ENCODE measurements at places on chromosomes 3 and 15. TPM values are rescaled to one million over a fixed set of nuclear protein-coding genes. Genes with fewer than 3 reads are reported as not detected.
A peak's percentile ranks its signal among the peaks of the same experiment; 100 is the strongest.

The LRRFIP2 gene
- total RNA-seq = 23.3 TPM

The CNTN3 gene
- not detected for total RNA-seq

The EXD1 gene
- total RNA-seq = not detected

The ENTPD3 gene
- total RNA-seq = not detected

The GOLGA8H gene
- not detected for total RNA-seq

The CLK3 gene
- 112 TPM for total RNA-seq

The TP53BP1 gene
- total RNA-seq = 38.7 TPM

The CCR9 gene
- total RNA-seq = not detected

The CCRL2 gene
- 1.7 TPM for total RNA-seq

The SPATA12 gene
- not detected for total RNA-seq

GRCh38 chr3:55476515-55476914, 10.6 kb downstream of the WNT5A start:
- DNase-seq = no peak

DNA sequence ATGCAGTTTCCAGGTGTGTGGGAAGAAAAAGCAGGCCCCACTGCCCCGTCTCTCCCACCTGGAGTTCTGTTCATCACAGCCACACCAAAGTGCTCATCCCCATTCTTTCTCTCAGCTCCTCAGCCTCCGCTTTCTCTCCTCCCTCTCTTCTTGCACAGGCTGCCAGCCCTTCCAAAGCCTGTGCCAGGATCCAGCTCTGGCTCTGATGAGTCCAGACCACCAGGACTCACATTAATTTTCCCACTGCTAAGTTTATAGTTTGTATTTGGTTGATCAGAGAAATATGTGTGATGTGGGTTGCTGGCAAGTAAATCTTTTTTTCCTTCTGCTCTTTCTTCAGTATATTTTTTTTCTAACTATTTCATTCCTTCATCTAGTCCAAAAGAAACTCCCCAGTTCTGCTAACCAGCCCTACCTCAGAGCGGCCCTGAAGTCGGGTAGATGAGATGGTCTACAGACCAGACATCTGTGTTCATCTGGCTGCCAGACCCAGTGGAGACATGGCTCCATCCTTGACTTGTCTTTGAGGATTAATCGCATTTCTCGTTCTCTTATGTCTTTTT, 49.8 kb downstream of the BOC start:
- DNase-seq = no peak

DNA sequence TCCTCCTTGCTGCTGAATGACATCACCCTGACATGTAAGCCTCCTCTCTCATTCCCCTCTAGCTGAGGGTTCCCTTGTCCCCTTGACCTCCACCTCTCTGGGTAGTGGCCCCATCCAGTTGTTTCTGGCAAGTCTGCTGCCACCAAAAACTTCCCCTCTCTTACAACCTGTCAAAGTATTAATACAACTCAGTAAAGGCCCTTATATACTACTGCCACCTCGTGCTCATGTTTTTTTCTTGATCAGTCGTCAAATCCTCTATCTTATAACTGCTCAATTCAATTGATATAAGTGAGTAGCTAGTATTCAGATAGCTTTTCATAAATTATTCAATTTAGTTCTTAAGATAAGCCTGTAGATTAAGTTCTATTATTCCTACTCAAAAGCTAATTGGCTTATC, 249.6 kb downstream of the MBNL1 start:
- no peak for DNase-seq

DNA sequence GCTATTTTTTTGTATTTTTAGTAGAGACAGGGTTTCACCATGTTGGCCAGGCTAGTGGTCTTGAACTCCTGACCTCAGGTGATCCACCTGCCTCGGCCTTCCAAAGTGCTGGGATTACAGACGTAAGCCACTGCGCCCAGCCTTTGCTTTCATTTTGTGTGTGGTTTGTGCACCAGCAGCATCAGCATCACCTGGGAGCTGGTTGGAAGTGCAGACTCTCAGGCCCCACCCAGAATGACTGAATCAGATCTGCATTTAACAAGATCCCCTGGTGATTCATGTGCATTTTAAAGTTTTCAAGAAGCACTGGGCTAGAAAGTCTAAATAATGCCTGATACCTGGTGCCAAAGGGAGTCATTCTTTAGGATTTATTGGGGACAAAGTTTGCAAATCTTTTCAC, 73.4 kb upstream of the BNIP2 start:
- no peak for DNase-seq

GRCh38 chr3:35338186-35338585, 301.1 kb upstream of the ARPP21 start:
- no peak for DNase-seq

DNA sequence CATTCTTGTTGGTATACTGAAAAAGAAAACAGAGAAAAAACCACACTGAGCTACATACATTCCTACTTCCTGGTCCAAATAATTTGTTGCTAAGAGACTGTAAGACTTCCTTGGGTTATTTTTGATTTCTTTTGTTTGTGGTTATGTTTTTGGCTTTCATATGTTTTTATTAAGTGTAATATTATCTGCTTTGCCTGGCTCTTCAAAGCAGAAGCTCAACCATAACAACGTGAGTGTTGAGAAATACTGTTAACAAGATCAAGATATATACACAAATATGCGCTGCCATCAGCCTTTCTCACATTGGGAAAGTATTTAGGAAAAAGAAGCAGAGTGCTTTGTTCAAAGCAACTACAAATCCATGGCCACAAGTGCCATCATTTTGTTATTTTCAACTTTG, 556.2 kb upstream of the CBLB start:
- no peak for DNase-seq

DNA sequence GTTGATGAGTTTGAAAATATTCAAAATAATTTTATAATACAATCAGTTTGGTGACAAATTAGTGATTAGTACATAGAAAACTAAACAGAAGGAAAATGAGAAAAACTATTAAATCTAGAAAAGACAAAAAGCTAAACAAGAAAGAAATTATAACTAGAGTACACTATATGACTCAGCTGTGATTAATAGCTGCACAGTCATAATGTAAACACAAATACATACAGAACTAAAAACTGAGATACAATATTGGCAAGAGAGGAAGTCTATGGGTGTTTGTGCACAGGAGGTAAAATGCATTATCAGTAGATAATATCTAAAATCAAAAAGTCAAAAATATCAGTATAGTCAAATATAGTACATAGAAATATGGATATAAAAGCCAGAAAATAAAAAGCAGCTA, 80.7 kb upstream of the PCSK6 start:
- DNase-seq = no peak

- DNase-seq = no peak
Measured at GRCh38 chr15:25508369-25509002, 69.7 kb upstream of the UBE3A start.

DNA sequence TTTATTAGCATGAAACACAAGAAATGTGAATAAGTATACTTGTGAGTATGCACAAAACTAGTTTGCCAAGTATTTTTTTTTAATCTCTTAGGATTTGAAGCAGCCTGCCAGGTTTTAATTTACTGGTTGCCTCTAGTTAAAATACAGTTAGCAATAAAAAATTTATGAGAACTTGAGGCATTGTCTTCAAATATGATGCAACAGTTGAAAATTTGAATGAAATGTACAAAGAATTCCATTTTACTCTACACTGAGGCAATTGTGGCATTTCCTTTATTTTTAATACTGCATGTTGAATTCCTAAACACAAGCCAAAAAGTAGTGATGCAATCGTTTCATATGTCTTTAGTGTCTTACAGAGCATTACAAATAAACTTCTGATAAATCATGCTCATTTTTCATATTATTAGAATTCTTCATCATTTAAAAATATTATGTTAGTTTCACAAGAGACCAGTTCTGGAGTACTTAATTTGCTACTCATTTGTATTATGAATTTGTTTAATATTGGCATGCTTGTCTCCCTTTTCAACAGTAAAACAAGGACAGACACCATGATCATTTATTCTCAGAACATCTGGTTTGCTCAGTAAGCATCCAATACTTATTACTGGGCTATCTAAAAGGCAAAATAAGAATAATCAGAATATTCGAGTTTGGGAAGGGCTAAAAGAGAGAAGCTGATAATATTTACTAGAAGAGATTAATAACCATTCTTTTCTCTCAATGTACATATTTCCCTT, 124.8 kb upstream of the PTX3 start:
- DNase-seq = no peak

GRCh38 chr3:45667569-45667934, 21.6 kb upstream of the SACM1L start:
- DNase-seq = no peak

- DNase-seq = no peak
Measured at GRCh38 chr15:70046679-70047369, 50.9 kb downstream of the TLE3 start.

- no peak for DNase-seq
Measured at GRCh38 chr15:93330912-93331544, 242.0 kb upstream of the RGMA start.

- no peak for DNase-seq
Measured at GRCh38 chr3:76199382-76199781, 414.0 kb upstream of the ZNF717 start.

- DNase-seq = no peak
Measured at GRCh38 chr3:45560281-45560971, 34.1 kb upstream of the LIMD1 start.

GRCh38 chr3:150613034-150613433, 9.9 kb downstream of the SELENOT start:
- DNase-seq = peak; percentile 53

- no peak for DNase-seq
Measured at GRCh38 chr3:100875239-100875638, 118.0 kb downstream of the ABI3BP start.

- DNase-seq = peak; percentile 63
Measured at GRCh38 chr15:59838900-59839299, 149.8 kb upstream of the BNIP2 start.

- no peak for DNase-seq
Measured at GRCh38 chr3:17176757-17177156, 292.0 kb downstream of the PLCL2 start.

DNA sequence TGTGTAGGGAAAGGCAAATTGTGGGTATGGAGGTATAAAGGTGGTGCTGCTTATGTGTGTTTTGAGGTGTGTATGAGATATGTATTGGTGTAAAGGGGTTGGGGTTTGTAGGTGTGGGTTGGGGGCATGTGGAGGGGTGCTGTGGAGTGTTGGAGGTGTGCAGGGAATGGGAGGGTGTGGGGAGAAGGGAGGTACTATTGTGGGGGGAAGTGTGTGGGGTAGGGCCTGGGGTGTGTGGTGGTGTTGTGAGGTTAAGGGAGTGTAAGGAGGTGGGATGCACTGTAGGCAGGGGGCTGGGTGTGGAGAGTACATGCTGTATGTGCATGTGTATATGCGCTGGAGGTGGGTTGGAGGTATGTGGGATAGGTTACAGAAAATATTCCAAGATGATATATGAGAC, 15.7 kb downstream of the CCDC12 start:
- no peak for DNase-seq

GRCh38 chr15:50786871-50787270, 21.4 kb upstream of the SPPL2A start:
- no peak for DNase-seq

DNA sequence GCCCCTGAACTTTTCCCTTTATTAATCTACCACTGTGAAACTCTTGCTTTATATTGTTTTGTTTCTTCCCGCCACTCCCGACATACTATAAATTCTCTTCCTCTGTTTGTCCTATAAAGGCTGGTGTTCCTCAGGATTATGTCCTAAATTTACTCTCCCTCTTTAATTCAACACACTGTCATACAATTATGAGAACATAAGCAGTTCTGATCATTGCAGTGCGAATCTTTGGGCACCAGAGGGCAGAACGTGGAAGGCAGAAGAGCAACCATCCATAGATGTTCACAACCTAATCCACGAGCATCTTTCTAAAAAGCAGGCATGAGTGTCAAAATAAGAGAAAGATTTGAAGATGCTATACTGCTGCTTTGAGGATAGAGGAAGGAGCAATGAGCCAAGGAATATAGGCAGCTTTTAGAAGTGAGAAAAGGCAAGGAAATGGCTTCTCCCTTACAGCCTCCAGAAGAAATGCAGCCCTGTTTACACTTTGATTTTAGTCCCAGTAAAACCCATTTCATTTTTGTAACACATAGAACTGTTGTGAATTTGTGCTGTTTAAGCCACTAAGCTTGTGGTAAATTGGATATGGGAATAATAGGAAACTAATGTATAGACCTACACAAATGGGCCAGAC, 179.4 kb downstream of the GBE1 start:
- DNase-seq = peak; percentile 74

DNA sequence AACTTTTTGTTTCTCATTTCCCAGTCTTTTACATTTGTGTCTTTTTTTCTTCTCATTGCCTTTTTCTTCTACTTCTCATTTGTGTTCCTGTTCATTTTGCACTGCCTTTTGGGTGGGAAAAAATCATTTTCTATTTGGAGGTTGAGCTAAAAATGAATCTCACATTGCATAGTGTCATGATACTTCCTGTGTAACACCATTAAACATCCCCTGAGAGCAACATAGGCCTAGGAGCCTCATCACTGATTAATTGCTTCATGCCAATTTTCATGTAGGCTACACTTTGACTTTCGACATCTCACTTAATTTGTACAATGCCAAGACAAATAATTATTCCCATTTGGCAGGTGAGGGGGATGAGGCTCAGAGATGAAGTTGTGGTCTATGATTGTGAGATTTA, 279.2 kb downstream of the EDEM1 start:
- no peak for DNase-seq

GRCh38 chr15:99953886-99954285, 220.6 kb upstream of the LYSMD4 start:
- no peak for DNase-seq

DNA sequence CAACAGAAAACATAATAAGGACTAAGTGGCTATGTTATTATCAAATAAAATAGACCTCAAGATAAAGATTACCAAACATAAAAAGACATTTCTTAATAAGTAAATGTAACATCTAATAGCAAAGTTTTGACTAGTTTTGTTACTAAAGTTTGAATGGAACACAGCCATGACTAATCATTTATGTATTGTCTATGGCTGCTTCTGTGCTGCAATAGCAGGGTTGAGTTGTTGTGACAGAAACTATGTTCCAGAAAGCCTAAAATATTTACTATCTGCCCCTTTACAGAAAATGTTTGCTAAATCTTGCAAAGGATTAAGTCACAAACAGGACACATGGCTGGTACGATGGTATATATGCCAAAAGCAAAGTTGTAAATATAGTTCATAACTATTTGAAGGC, 37.9 kb upstream of the MYH15 start:
- no peak for DNase-seq

- no peak for DNase-seq
Measured at GRCh38 chr3:1374471-1374870, 281.6 kb downstream of the CNTN6 start.

- no peak for DNase-seq
Measured at GRCh38 chr3:23246651-23247050, 43.5 kb downstream of the UBE2E2 start.

GRCh38 chr15:69088300-69088965, 72.0 kb upstream of the GLCE start:
- no peak for DNase-seq

DNA sequence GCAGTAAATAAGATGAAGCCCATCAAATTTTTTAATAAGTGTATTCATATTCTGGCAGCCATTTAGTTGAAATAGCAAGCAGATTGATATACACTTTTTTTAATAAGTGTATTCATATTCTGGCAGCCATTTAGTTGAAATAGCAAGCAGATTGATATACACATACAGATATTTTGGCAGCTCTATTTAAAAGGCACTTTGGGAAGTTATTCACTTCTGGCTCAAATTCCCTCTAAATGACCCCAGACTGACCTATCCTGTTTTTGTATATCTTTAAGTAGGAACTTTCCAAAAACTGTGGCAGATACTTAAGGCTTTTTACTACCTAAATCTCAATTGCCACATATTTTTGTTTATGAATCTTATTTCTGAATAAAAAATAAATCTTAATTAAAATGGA, 122.3 kb downstream of the PLD1 start:
- DNase-seq = no peak

All from activated CD4-positive, alpha-beta T cell treated with anti-CD3 and anti-CD28 coated beads, Interleukin-2, amount 10 ng/mL, durations not matched to agents 24 days and 14 days (primary cell).